ENCODE measurements at places on chromosomes 12 and 14. TPM values are rescaled to one million over a fixed set of nuclear protein-coding genes. Genes with fewer than 3 reads are reported as not detected.

The PPP2R3C gene
- 48.0 TPM for total RNA-seq

- no peak overlapping the region for H3K27ac ChIP-seq
- H3K4me3 ChIP-seq: no peak overlapping the region
- H3K4me1 ChIP-seq: no peaks in the 10 kb centered on the region
- no peaks in the 10 kb centered on the region for H3K36me3 ChIP-seq
These were observed 9.8 kb downstream of the AREL1 start for GRCh38 chr14:74703043-74703442.

The SIX1 gene
- total RNA-seq: 7.1 TPM

GRCh38 chr14:24425704-24426103 lies 3.8 kb downstream of the CBLN3 start:
- no peaks in the 10 kb centered on the region for H3K27me3 ChIP-seq
- peak overlapping the region; percentile 17 for H3K27ac ChIP-seq
- no peak overlapping the region for H3K4me3 ChIP-seq
- no peaks in the 10 kb centered on the region for H3K4me1 ChIP-seq
- H3K36me3 ChIP-seq: no peaks in the 10 kb centered on the region
- DNase-seq: peak; percentile 22

DNA sequence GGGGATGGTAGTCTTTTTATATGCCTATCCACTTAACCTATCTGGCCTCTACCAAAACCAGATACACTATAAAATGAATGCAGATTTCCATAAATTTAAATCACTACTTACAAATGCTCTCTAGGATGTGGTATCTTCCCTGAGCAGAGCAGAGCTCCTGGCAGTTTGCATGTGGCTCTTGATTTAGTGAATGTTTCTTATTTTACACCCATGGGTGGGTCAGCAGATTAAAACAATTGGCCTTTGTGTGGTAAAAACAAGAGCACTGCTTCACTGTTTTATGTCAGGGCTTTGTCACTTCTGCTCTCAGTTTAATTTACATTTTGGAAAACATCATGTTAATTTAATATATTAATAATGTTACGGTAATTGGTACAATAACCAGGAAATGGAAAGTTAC lies 5.5 kb downstream of the TAS2R19 start:
- no peaks in the 10 kb centered on the region for H3K27me3 ChIP-seq
- no peaks in the 10 kb centered on the region for H3K36me3 ChIP-seq
- H3K27ac ChIP-seq: no peak overlapping the region
- H3K4me1 ChIP-seq: no peaks in the 10 kb centered on the region
- H3K4me3 ChIP-seq: no peak overlapping the region

DNA sequence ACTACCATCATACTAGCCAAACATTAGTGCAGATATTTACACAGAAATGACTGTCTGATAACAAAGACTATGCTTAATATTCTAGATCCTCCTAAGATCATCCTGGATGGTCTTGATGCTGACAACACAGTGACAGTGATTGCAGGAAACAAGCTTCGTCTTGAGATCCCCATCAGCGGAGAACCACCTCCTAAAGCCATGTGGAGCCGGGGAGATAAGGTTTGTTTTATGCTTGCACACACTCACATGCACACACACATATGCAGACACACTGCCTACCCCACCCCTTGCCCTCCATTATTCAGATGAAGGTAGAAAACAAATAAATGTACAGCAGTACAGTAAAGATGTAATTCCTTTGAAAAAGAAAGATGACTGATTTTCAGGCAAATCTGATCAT lies 44.4 kb upstream of the CHPT1 start:
- DNase-seq: no peak
- H3K4me1 ChIP-seq: no peaks in the 10 kb centered on the region
- H3K4me3 ChIP-seq: no peak overlapping the region
- no peaks in the 10 kb centered on the region for H3K27me3 ChIP-seq
- H3K36me3 ChIP-seq: no peaks in the 10 kb centered on the region

- peaks cover 13% of the 10 kb centered on the region for H3K4me1 ChIP-seq
- H3K27me3 ChIP-seq: no peaks in the 10 kb centered on the region
- peak; percentile 90 for DNase-seq
- no peaks in the 10 kb centered on the region for H3K36me3 ChIP-seq
- H3K27ac ChIP-seq: peak overlapping the region; percentile 79
These were observed 18.0 kb upstream of the CACNA1C start for GRCh38 chr12:2034633-2035430.

- no peaks in the 10 kb centered on the region for H3K36me3 ChIP-seq
- H3K27me3 ChIP-seq: no peaks in the 10 kb centered on the region
- DNase-seq: no peak
- no peak overlapping the region for H3K4me3 ChIP-seq
These were observed 235.9 kb downstream of the CHST11 start for GRCh38 chr12:104692557-104693218.

- no peak overlapping the region for H3K27ac ChIP-seq
- H3K27me3 ChIP-seq: no peaks in the 10 kb centered on the region
- DNase-seq: peak; percentile 20
- H3K36me3 ChIP-seq: no peaks in the 10 kb centered on the region
- no peaks in the 10 kb centered on the region for H3K4me1 ChIP-seq
These were observed 75.1 kb upstream of the NUDT4 start for GRCh38 chr12:93302331-93303229.

DNA sequence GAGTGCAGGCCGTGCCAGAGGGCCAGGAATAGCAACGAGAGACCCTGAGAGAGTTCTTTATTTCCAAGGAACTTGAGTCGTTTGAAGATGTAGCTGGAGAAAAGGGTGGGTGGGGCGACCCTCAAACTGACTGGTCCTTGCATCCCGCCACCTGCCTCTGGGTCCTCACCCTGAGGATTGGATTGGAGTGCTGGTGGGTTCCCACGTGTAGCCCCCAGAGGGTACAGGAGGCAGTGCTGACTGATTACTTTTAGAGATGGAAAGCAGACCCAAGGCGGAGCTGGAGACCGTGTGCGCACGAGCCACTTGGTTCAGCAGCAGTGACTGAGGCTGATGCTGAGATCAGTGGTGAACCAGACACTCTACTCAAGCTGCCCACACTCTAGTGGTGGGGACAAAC lies 6.9 kb downstream of the EMG1 start:
- H3K27ac ChIP-seq: no peak overlapping the region
- no peaks in the 10 kb centered on the region for H3K4me1 ChIP-seq
- no peaks in the 10 kb centered on the region for H3K36me3 ChIP-seq
- H3K27me3 ChIP-seq: no peaks in the 10 kb centered on the region
- no peak overlapping the region for H3K4me3 ChIP-seq
- no peak for DNase-seq

- H3K4me1 ChIP-seq: no peaks in the 10 kb centered on the region
- DNase-seq: no peak
- H3K27ac ChIP-seq: no peak overlapping the region
These were observed 105.6 kb downstream of the SLC25A47 start for GRCh38 chr14:100428727-100429126.

DNA sequence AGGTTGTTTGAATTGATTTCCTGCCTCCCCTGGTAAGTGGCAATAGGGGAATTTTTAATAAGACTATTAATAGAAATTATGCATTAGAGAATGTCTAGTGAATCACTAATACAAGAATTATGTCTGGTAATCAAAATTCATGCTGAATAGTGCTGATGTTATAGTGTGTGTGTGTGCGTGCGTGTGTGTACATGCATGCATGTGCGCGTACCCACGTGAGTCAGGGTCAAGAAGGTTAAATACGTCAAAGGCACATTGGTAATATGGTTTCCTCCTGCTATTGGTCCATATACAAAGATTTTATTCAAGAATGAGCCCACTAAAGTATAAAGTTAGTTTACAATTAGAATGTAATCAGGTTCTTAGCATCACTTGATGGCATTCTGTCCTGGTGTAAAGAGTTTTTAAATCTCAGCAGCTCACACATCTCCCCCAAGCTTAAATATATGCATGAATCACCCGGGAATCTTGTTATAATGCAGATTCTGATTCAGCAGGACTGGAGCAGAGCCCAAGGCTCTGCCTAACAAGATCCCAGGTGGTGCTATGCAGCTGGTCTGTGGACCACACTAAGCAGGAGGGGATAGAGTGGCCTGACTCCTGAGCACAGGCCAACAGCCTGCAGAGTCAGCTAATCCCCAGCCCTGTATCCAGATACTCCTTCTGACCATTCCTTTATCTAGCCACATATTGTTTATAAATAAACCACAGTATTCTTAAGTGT lies 43.9 kb downstream of the TTC9 start:
- no peak overlapping the region for H3K27ac ChIP-seq
- H3K27me3 ChIP-seq: no peaks in the 10 kb centered on the region
- no peak for DNase-seq
- no peaks in the 10 kb centered on the region for H3K4me1 ChIP-seq
- H3K36me3 ChIP-seq: no peaks in the 10 kb centered on the region
- H3K4me3 ChIP-seq: no peak overlapping the region

DNA sequence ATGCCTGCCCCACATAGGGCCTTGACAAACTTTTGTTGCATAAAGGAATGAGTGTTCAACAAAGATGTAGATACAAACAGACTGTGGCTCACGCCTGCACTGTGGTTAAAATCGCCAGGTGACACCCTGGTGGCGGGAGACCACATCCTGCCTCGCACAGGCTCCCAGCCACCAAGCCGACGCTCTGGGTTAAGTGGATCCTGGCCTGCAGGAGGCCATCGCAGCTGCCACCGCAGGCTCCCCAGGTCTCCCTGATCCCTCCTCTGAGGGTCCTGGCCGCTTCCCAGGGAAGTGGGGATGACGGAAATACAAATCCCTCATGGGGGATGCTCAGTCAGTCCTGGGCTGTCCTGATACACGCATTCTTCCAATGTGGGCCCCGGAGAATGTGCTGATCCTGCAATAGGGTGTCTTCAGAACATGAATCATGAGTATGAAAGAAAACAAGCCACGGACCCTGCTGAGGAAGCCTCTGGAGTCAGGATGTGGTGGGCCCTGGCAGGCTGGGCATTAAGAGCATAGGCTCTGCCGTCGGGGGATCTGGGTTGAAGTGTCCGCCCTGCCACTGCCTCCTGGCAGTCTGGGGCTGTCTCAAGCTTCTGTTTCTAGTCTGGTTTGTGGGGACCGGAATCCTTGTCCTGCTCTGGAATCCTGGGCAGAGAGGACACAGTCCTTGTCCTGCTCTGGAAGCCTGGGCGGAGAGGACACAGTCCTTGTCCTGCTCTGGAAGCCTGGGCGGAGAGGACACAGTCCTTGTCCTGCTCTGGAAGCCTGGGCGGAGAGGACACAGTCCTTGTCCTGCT lies 53.5 kb upstream of the BEGAIN start:
- no peaks in the 10 kb centered on the region for H3K4me1 ChIP-seq

The HOXC6 gene
- total RNA-seq: 20.4 TPM

DNA sequence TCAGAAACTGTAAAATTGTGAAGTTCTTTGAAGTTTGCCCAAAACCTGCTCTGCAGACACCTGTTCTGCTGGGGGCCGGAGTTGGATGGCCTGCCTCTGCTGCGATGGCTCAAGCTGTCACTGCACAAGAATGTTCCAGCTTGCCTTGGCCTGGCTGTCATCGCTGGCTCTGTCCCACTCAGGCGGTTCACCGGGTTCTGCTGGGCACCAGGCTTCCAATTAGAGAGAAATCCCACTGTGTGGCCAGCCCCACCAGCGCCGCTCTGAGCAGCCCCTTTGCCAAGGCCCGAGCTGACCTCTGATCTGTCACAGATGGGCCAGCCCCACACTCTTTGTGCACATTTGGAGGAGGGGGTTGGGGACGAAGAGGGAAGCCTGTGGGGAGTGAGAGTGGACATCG lies 71.7 kb upstream of the GPATCH2L start:
- no peak overlapping the region for H3K4me3 ChIP-seq
- DNase-seq: no peak
- no peaks in the 10 kb centered on the region for H3K27me3 ChIP-seq
- no peaks in the 10 kb centered on the region for H3K36me3 ChIP-seq
- no peaks in the 10 kb centered on the region for H3K4me1 ChIP-seq
- H3K27ac ChIP-seq: no peak overlapping the region

The DHRS4L2 gene
- 10.2 TPM for total RNA-seq

The CD163L1 gene
- total RNA-seq: not detected

- no peaks in the 10 kb centered on the region for H3K27me3 ChIP-seq
- DNase-seq: no peak
- no peaks in the 10 kb centered on the region for H3K36me3 ChIP-seq
These were observed 17.8 kb downstream of the GPR132 start for GRCh38 chr14:105047283-105048016.

DNA sequence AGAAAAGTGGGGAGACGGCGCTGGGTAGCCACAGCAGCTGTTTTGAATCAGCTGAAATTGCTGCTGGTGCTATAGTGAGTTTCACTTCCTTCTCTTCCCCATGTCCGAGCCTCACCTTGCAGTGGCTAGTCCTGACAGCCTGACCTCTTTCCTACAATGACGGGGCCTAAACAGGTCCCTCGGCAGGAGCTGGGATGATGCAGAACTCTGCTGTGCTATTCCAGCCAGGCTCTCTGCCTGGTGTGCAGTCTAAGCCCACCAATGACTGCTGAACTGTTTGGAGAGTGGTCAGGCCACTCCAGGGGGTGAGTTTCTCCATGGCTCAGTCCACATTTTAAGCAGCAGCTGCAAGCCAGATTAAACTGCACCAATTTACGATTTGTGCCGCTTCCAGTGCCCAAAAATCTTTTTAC lies 207.3 kb downstream of the TTC7B start:
- no peak for DNase-seq
- no peak overlapping the region for H3K27ac ChIP-seq
- no peak overlapping the region for H3K4me3 ChIP-seq
- H3K4me1 ChIP-seq: no peaks in the 10 kb centered on the region
- H3K36me3 ChIP-seq: no peaks in the 10 kb centered on the region

The WSCD2 gene
- 65.3 TPM for total RNA-seq

The VDR gene
- total RNA-seq: 0.69 TPM

The TMTC3 gene
- 26.7 TPM for total RNA-seq

DNA sequence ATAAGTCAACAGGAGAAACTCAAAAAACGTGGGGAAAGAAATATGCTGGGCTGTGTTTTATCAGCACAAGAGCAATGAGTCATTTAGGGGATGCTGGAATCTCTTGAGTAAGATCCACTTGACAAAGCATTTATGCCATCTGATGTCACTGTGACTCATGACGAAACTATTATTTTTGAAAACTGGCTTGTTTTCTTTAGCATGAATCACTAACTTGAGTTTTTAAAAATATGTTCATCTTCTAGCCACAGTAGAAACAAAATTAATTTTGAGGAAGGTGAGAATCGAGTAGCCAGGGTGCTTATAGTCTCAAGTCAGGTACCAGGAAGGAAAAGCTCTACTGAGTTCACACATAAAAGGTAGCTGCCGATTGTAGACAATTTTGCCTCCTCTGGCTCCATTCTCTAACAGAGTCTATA lies 456.2 kb upstream of the MGAT4C start:
- H3K4me1 ChIP-seq: no peaks in the 10 kb centered on the region
- no peak overlapping the region for H3K27ac ChIP-seq
- H3K27me3 ChIP-seq: no peaks in the 10 kb centered on the region
- H3K4me3 ChIP-seq: no peak overlapping the region
- no peaks in the 10 kb centered on the region for H3K36me3 ChIP-seq

All from uterus (tissue), 4 donors.